Activated CD8-positive, alpha-beta memory T cell treated with anti-CD3 and anti-CD28 coated beads, Interleukin-2, amount 50 U/mL, for 4 hours (primary cell): ENCODE measurements at places on chromosomes 11 and 22.

- DNase-seq = no peak
Observed at GRCh38 chr22:34427841-34428240, 507.6 kb upstream of the LARGE1 start.

GRCh38 chr11:43747130-43747802 lies 66.7 kb downstream of the HSD17B12 start:
- no peak for DNase-seq

DNA sequence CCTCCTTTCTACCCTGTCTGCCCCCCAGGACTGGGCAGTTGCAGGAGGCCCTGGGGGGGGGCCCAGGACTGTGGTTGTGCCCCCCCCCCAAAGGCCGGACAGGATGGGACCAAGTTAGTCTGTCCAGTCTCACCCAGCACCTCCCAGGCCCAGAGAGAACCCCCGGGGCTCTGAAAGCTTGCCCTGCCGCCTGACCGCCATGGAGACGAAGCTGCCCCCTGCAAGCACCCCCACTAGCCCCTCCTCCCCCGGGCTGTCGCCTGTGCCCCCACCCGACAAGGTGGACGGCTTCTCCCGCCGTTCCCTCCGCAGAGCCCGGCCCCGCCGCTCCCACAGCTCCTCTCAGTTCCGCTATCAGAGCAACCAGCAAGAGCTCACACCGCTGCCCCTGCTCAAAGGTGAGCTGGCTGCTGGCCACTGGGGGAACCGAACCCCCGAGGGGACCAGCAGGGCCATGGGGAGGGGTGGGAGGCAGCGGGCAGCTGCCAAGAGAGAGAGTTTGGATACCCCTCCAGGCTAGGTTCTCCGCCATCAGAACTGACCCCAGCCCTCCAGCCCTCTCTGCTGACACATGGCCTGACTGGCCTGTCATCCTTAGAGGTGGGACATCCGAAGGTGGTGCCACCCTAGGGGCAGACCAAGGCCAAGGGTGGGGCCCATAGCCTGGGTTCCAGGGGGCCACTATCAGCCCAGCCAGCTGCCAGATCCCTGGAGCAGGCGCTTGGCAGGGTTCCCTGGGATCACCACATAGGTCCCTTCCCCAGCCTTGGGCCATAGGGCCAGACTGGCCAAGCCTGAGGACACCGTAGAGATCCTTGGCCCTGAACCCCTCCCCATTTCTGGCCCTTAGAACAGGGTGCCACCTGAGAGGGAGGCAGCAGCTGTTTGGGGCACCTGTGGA lies 1.3 kb downstream of the PPP2R5B start:
- DNase-seq = no peak

- no peak for DNase-seq
Observed at GRCh38 chr11:47239852-47240251, 8.8 kb downstream of the ACP2 start.

DNA sequence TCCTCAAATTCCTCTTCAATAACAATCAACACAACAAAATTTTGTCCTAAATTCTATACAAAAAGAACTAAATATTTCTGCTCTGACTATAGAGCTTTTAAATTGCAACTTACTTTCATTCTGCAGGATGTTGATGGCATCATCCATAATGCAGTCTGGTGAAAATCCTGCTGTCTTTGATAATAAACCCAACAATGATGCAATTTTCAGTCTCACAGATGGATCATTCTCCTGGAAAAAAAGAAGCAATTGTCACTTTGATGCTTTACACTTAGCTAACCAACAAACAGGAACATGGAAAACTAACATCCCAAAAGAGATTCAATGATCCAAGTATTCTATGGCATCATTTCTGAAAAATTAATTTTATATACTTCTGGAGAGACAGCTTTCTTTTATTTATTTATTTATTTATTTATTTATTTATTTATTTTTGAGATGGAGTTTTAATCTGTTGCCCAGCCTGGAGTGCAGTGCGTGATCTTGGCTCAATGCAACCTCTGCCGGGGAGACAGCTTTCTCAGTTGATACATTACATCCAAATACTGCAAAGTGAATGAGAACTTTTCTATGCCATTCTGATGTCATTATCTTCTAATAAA lies 13.0 kb downstream of the INTS4 start:
- DNase-seq = no peak

- DNase-seq = no peak
Observed at GRCh38 chr11:27203077-27203647, 159.9 kb downstream of the CCDC34 start.

- DNase-seq = peak; percentile 20
Observed at GRCh38 chr11:10076458-10077141, 217.4 kb downstream of the SBF2 start.

DNA sequence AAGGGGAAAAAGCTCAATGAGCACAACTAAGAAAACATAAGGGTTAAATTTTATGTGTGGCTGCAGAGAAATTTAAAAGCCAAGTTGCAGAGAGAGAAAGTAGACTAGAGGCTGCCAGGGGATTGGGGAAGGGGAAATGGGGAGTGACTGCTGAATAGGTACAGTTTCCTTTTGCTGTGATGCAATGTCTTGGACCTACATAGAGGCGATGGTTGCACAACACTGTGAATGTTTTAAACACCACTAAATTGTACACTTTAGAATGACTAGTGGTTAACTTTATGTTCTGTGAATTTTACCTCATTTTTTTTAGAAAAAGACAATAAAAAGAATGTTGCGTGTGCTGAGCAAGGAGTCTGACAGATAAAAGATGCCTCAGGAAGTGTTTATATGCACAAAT lies 36.5 kb downstream of the TENM4 start:
- no peak for DNase-seq

DNA sequence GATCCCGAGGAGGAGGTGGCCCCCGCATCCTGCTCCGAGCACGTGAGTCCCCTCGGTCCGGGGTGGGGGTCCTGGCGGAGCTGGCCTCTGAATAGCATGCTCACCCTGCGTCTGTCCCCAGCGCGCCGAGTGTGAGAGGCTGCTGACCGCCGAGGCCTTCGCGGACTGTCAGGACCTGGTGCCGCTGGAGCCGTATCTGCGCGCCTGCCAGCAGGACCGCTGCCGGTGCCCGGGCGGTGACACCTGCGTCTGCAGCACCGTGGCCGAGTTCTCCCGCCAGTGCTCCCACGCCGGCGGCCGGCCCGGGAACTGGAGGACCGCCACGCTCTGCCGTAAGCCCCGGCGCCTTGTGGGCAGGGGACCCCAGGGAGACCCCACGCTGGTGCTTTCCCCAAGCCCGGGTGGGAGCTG lies 3.5 kb downstream of the MUC2 start:
- peak; percentile 12 for DNase-seq

- no peak for DNase-seq
Observed at GRCh38 chr22:27797520-27798391, 3.8 kb downstream of the MN1 start.

DNA sequence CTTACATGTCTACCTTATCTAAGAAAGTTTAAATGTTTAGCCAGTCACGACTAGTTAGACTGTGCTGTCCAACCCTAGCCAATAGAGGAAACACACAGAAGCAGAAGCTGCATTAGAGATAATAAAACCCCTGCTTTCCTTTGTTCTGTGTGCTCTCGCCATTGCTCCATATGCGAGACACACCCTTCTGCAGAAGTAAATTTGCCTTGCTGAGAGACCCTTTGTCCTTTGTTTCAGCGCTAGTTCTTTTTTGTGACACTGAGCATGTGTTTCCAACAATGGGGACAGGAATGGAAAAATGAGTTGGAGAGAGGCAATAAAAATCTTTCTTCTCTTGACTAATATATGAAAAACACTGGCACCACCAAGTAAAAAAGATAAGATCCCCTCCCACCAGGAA lies 18.1 kb upstream of the MS4A4E start:
- DNase-seq = no peak
